GM12865 (cell line): ENCODE measurements at places on chromosomes 3 and 15.

GRCh38 chr15:45205192-45205591 lies 17.4 kb upstream of the SHF start:
- peak; percentile 79 for DNase-seq

GRCh38 chr3:107430996-107431245 lies 53.7 kb downstream of the CCDC54 start:
- peak; percentile 37 for DNase-seq

DNA sequence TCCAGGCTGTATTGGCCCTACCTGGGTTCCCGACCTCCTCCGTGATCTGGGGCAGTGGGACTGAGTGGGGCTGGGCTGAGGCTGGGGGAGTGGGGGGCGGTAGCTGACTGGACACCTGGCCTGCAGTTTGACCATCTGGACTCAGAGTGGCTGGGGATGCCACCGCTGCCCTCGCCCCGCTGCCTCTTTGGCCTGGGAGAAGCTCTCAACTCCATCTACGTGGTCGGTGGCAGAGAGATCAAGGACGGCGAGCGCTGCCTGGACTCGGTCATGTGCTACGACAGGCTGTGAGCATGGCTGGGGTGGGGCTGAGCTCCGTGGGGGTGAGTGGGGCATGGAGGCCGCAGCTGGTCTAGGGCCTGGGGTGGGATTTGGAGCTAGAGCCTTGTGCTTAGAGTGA lies 2.7 kb downstream of the KLHL40 start:
- no peak for DNase-seq

GRCh38 chr15:91032919-91033803 lies 10.8 kb upstream of the VPS33B start:
- DNase-seq, result peak; percentile 66

DNA sequence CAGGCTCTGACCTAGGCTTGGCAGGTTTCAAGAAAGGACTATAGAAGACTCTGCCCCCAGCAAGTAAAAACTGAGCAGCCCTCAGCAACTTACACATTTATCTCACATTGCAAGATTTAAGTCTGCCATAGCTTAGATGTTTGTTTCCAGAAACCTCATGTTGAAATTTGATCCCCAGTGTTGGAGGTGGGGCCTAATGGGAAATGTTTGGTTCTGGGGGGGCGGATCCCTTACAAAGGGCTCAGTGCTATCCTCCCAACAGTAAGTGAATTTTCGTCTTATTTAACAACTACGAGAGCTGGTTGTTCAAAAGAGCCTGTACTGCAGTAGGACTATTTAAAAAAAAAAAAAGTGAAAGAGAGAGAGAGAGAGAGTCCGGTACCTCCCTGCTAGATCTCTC lies 125.2 kb upstream of the PROK2 start:
- no peak for DNase-seq

- DNase-seq, result no peak
Measured at GRCh38 chr3:46093966-46094365, 66.7 kb upstream of the XCR1 start.

GRCh38 chr15:39171944-39172368 lies 408.9 kb upstream of the THBS1 start:
- peak; percentile 45 for DNase-seq

DNA sequence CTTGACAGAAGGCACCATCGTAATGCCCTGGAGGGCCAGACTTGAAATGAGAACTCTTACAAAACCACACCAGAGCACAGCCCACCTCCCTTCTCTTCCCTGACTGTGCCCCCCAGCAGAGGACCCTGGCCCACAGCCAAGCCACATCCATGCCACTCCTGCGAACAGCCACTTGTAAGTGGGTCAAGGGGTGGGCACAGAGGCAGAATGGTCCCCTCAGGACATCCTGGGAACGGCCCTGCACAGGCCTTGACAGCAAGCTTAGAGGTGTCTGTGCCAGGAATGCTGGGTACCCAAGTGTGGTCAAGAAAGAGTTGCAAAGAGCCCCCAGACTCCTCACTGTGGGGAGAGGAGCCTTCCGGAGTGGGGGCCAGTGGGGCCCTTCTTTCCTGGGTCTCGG lies 33.3 kb downstream of the HCN4 start:
- DNase-seq, result no peak

- DNase-seq, result no peak
Measured at GRCh38 chr3:177610686-177611633, 413.7 kb upstream of the TBL1XR1 start.

- DNase-seq, result no peak
Measured at GRCh38 chr3:87225659-87226058, 1.4 kb upstream of the CHMP2B start.

GRCh38 chr3:182092662-182093262 lies 381.0 kb downstream of the SOX2 start:
- no peak for DNase-seq

GRCh38 chr15:101050623-101051290 lies 131.6 kb downstream of the LRRK1 start:
- DNase-seq, result peak; percentile 22

GRCh38 chr3:142098964-142099363 lies 50.4 kb downstream of the TFDP2 start:
- DNase-seq, result no peak

DNA sequence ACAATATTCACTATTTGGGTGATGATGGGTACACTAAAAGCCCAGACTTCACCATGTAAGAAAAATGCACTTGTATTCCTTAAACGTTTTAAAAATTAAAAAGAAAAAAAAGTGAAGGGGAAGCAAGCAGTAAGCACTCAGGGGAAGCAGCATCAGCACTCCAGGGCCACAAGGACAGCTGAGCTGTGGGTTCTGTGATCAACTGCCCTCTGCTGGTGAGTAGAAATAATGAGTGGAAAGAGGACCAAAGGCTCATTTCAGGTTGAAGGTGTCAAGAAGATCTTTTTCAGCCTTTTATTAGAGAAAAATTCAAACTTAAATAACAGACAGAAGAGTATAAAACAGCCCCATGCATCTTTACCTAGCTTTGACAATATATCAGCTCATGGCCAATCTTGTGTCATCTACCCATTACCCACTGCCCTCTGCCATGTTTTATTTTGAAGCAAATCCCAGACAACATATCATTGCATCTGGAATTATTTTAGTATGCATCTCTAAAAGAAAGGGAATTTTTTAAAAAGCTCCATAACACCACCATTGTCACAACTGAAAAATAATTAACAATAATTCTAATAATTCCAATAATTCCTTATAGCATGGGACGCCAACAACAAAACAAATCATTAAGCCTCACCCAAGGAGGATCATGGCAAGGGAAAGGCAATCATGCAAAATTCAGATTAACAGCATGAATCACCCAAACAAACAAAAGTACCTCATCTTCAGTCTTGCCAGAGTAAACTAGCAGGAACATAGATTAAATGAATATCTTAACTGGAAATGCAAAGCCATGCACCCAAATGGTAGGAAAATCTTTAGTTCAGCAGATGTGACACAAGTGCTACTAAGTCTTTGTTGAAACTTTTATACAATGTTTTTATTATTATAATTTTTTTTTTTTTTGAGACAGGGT lies 42.5 kb downstream of the TAMM41 start:
- DNase-seq, result peak; percentile 67

GRCh38 chr3:138188013-138188730 lies 1.1 kb downstream of the ARMC8 start:
- peak; percentile 26 for DNase-seq

DNA sequence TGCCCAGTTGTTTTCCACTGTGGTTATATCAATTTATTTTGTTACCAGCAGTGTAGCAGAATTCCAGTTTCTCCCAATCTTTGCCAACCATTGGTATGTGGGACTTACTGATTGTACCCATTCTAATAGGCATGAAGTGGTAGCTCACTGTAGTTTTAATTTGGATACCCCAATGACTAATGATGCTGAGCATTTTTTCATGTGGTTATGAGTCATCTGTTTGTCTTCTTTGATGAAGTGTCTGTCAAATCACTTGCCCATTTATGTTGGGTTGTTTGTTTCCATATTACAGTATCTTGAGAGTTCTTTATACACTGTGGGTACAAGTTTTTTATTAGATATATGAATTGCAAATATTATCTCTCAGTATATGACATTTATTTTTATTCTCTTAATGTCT lies 644.3 kb downstream of the NR2F2 start:
- no peak for DNase-seq

DNA sequence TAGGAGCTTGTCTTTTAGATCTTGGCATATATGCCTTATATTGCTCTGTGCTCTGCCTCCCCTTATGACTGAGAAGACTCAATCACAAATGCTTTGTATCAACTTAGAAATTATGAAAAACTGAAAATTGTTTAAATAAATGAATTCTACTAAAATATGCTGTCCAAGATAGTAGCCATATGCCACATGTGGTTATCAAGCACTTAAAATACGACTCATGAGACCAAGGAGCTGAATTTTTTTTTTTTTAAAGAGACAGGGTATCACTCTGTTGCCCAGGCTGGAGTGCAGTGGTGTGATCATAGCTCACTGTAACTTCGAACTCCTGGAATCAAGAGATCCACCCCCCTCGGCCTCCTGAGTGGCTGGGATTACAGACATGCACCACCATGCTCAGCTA lies 118.3 kb downstream of the RFTN1 start:
- no peak for DNase-seq

DNA sequence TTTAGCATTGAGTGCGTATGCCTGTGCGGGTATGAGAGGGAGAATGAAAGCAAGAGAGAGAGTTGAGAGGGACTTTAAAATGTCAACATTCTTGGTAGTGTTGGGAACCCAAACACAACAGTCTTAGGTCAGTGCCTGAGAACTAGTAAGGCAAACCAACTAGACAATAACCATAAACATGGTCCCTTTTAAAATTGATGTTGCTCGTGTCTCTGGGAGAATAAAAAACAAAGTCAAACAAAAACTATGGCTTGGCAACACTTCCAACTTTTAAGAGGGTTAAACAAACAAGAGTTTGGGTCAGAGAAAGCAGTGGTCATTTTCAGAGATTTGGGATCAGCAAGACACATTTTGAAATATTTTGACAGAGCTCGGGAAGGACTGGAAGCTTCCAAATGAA lies 146.7 kb upstream of the THBS1 start:
- no peak for DNase-seq

GRCh38 chr3:194395778-194396538 lies 3.1 kb downstream of the GP5 start:
- DNase-seq, result no peak

GRCh38 chr3:145754605-145755289 lies 406.2 kb downstream of the PLOD2 start:
- DNase-seq, result no peak
